ENCODE measurements at places on chromosomes 7 and 10.

- no peak for DNase-seq
These were observed 325.9 kb downstream of the GFRA1 start for GRCh38 chr10:115947104-115947503.

DNA sequence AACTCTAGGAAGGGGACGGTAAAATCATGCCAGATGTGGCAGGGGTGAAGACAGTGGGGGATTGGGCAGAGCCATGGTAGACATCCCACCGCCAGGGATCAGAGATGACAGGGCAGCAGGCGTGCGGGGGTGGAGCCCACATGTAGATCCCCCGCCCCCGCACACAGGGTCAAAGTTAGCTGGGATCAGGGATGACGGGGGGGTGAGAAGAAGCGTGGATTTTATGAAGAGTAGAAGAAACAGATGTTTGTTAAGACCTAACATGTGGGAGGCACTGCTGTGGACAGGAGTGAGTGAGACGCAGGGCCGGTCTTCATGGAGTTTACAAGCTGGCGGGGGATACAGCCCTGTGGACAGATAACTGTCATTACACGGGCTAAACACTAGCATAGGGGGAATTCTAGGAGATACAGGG, 154.0 kb upstream of the KLF14 start:
- no peak for DNase-seq

DNA sequence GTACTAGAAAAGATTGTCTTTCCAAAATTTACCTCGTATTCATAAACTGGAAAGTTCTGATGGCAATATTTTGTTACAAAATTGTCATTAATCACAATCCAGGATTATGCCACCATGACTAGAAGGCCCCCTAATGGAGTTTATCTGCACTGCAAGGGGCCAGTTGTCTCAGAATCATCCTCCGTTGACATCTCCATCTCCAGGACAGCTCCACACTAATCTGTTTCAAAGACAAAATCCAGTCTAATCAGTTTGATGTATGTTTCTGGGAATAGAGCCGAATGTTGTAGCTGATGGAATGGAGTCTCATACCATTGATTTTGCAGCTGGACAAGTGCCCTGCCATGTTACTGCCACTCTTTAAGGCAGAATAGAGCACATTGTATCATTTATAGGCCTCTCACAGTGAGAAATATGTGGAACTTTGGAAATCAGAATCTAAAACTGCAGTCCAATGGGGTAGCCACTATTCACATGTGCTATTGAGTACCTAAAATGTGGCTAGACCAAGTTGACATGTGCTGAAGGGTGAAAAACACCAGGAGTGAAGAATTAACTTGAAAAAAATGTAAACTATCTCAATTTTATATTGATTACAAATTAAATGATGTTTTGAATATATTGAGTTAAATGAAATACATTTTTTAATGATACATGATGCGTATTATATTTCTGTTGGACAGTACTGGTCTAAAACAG, 38.3 kb upstream of the TOMM7 start:
- DNase-seq, result no peak

GRCh38 chr7:102306916-102307677, 20.4 kb downstream of the SH2B2 start:
- DNase-seq, result no peak

GRCh38 chr10:49518982-49519578, 19.8 kb downstream of the ERCC6 start:
- DNase-seq, result peak; percentile 61

- no peak for DNase-seq
These were observed 63.3 kb downstream of the RASGEF1A start for GRCh38 chr10:43203448-43204041.

DNA sequence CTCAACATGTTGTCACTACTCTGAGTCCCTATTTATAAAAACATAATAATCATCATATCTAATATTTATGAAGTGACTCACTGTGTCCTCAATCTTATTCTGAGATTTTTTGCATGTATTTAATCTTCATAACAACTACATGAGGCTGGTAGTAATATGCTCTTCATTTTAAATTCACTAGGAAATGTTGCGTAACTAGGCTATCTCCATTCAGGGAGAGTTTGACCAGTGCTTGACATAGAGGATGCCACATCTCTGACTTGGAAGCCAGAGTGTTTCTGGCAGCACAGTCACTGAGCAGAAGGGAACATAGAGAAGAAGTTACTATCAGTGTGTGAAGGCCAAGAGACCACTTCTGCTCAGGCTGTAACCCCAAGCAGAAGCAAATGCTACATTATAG, 88.9 kb downstream of the FAM13C start:
- DNase-seq, result no peak

- no peak for DNase-seq
These were observed 3.2 kb upstream of the BLOC1S2 start for GRCh38 chr10:100289641-100290040.

DNA sequence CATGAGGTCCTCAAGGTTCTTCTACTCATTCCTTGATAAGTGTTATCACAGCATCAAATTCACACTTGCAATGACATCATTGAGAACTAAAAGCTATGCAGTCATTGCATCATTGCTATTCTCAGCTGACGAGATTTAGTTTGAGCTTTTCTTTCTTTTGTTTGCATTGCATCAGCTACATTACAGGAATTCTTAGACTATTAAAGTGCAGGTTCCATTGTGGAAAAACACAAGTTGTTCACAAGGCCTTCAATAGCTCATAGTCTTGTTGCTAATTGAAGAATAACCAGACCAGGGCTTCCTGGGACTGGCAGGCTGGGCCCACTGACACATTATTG, 139.3 kb downstream of the CXCL12 start:
- DNase-seq, result no peak

DNA sequence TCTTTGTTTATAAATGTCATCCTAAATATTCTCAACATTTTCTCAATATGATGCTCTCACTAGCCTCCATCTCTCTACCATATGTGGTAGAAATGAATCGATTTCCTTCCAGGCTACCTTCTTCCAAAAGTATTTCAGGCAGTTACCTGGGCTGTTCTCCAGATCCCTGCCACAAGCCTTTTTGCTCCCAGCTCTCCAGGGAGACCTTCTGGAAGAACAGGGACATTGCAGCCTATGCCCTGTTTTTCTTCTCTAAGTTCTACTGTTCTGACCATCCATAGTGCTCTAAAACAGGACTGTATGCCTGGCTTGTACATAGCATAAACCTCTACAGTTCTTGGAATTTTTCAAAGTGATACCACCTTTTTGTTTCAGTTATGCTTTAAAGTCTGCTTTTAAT, 552.8 kb downstream of the ANKRD7 start:
- DNase-seq, result no peak

- DNase-seq, result no peak
These were observed 10.8 kb downstream of the AFAP1L2 start for GRCh38 chr10:114393482-114393881.

GRCh38 chr10:68179016-68179415, 52.9 kb downstream of the ATOH7 start:
- no peak for DNase-seq

DNA sequence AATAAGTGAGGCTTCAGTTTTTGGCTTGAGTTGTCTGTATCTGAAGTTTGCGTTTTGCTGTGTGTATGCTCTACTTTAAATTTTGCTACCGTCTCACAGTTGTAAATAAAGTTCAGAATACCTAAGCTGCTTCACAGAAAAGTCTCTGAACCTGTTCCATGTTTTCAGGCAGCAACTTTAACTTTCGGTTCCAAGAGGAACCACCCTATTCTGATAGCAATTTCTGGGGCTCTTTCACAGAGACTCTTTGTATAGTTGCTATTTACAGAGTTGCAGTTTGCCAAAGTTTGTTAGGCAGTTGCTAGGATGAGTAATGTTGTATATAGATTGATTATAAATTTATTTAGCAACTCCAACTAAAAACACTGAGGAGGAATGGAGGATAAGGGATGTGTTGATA, 5.7 kb downstream of the FAM221A start:
- no peak for DNase-seq

DNA sequence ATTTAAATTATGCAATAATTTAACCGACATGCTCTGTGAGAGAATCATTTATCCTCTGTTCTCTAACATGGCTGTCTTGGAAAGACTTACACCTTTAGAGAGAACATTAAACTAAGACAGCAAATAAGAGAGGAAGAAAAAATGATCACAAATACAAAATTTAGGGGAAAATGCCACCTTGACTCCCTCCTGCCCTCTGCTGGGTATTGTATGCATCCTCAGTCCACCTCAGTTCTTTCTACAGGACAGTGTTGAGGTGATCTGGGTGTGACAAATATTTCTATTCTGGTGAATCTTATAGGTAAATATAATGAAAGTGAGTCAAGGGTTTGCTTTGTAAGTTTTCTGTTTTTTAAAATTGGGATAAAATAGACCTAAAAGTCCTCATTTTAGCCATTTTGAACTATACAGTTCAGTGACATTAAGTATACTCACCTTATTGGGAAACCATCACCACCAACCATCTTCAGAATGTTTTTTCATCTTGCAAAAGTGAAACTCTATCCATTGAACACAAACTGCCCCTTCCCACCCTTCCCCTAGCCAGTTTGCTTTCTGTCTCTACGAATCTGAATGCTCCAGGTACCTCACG, 61.5 kb upstream of the ELMO1 start:
- DNase-seq, result no peak

DNA sequence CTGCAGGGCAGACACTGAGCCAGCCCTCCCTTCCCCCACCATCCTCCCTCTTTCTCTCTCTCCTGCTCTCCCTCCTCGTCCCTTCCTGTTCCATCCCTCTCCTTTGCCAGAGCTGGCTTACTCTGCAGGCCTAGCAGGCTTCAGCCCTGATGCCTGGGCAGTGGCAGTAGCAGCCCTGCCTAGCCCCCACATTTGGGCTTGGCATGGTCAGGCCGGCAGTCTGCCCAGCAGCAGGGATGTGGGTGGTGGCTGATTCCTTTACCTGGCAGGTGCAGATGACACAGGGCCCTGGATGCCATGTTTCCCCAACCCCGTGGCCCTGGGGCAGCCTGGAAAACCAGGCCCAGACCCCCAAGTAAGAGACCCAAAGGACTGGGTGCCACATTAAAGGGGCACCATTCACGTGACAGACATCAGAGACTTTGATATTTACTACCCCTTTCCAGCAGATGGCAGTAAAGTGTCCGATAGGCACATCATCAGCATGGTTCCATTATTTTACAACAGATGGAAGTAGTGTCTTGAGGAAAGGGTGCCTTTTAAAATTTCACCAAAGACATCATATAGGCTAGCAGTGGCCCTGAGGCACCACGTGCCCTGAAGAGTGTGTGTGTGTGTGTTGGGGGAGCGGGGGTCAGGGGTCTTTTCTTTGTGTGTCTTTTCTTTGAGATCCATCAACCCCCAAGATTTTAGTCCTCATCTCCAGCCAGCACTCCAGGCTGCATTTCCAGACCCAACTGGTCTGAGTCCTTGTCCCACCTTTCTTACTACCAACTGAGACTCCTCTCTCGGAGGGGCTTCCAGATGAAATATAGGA, 5.9 kb downstream of the KCP start:
- no peak for DNase-seq

GRCh38 chr10:33506391-33506790, 171.9 kb upstream of the NRP1 start:
- no peak for DNase-seq

DNA sequence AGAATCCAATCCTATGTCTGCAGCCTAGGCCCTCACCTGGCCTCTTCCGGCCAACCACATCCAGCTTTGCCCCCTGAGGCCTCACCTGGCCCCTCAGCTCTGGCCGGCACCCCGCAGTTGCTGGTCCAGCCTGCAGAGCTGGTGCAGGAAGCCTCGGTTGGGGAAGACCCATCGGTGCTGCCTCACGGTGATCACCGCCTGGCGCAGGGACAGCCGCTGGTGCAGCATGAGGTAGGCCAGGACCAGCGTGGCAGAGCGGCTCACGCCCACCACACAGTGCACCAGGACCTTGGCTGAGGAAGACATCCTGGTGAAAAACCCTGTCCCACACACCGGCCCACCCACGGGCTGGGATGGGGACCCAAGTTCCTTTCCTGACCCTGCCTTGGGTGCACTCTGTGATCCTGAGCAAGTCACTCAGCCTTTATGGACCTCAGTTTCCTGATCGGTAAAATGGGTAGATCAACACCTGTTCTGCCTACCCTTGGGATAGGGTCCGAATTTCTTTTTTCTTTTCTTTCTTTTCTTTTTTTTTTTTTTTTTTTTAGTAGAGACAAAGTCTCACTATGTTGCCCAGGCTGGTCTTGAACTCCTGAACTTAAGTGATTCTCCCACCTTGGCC, 5.8 kb upstream of the SAMD8 start:
- no peak for DNase-seq

DNA sequence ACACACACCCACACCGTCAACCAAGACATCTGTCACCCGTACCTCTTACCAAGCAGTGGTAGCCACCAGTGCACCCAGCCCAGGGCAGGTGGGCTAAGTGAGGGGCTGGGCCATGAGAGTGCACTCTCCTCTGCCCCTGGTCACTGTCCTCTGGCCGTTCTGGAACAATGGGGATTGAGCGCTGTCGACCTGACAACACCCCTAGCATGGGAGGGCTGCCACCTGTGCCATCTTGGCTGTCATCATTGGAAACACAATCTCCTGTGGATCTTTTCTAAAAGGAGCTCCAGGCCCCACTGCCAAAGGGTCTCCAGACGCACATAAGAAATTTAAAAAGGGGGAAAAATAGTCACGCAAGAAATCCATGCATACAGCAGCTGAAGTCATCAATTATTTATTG, 80.1 kb downstream of the CTBP2 start:
- DNase-seq, result no peak

DNA sequence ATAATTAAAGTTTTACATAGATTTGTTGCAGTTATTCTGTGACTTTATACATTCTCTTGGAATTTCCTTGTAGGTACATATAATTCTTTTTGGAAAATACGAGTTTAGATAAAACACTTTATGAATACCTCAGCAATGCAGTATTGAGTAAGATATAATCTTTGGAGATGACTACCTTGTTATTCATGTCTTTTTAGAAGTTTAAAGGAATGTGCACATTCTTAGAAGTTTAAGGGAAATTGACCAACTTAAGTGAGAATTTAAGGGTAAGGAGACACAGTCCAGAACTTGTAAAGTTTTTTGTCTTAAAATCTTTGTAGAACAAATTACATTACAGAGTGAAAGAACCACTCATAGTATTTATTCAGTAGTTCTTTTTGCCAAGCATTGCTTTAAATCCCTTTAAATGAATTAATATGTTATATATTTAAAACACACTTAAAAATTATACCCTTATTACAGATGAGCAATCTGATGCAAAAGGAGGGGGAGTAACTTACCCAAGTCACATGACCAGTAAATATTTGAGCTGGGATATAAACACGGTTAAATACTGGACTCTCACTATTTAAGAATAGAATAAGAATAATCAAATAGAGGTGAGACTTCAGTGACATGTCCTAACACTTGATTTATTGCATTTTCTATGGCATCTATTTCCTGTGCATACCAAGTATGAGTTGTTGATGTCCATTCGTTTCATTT, 139.5 kb upstream of the FERD3L start:
- no peak for DNase-seq

GRCh38 chr10:54485971-54486370, 315.1 kb downstream of the PCDH15 start:
- no peak for DNase-seq

- DNase-seq, result no peak
These were observed 39.4 kb downstream of the PHTF2 start for GRCh38 chr7:77837966-77838365.

All from neuronal stem cell (in vitro differentiated cells).